ENCODE measurements at places on chromosomes 5 and 9. TPM values are rescaled to one million over a fixed set of nuclear protein-coding genes. Genes with fewer than 3 reads are reported as not detected.

- no peak for DNase-seq
Measured at GRCh38 chr9:129567842-129568559, 52.9 kb downstream of the C9orf50 start.

- DNase-seq: no peak
Measured at GRCh38 chr9:22208846-22209585, 199.9 kb upstream of the CDKN2B start.

DNA sequence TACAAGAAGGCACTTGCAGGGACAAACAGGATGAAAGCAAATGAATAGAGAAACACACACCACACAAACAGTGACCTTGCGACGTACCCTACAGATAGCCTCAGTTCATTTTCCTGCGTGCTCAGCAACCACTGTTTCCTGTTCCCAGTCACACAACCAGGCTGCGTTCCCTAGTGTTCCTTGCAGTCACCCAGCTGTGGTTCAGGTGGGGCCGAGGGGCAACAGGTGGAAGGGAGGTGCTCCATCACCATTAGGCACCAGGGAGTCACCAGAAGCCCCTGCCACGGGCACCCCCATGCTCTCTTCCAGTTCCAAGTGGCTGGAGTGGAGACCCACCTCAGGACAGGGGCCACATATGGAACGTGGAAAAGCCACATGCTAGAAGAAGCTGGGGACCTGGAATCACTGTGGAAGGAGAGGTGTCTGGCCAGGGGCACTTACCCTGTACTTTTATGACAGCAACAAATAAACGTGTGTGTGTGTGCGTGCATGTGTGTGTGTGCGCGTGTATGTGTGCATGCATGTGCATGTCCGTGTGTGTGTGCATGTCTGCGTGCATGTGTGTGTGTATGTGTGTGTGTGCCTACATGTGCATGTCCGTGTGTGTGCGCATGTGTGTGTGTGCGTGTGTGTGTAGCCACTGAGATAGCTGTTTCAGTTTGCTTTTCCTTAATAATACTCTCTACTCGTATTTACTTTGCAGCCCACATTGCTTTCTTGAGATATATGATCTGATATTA lies 18.8 kb upstream of the FCN2 start:
- no peak for DNase-seq

DNA sequence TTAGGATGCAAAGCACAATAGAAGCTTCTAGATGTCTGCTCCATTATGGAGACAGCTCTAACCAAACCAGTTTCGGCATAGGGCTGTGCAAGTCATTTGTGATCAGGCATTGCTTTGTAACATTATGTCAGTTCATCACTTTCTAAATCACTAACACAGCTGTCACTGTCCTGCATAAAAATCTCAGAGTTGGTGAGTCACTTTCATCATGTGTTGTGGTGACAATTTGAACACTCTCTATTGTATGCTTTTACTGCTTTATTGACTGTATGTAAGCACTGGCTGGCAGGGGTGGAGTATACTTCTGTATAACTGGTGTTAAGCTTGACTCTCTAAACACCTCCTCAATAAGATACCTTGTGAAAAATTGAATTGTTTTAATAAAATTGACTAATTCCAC lies 77.9 kb downstream of the SLCO4C1 start:
- DNase-seq: no peak

GRCh38 chr5:37875051-37875787 lies 35.4 kb upstream of the GDNF start:
- DNase-seq: no peak

DNA sequence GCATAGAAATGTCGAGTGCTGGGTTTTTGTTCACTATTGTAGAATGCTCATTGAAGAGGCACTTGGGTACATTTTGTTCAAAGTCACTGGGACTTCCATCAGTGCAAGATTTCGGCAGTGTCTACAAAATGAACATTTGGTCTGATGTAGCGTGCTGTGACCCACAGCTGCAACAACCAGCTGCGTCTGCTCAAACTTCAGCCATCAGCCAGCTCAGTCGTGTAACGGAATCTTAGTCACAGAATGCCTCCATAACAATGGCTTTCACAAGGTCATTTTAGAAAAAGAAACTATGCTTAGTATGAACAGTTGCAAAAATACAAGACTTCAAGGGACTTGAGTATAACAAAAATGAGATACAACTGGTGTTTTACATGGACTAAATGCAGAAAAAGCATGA lies 828.1 kb upstream of the GRAMD2B start:
- DNase-seq: no peak

The RASGRF2 gene
- 32.9 TPM for total RNA-seq

The PCDHGC5 gene
- total RNA-seq: 3.1 TPM

The C9 gene
- total RNA-seq: not detected

Data from tibial nerve (tissue), 4 donors.